ENCODE measurements at places on chromosomes 4 and X.

- no peak for DNase-seq
These were observed 314.4 kb downstream of the IL1RAPL1 start for GRCh38 chrX:28901637-28902036.

DNA sequence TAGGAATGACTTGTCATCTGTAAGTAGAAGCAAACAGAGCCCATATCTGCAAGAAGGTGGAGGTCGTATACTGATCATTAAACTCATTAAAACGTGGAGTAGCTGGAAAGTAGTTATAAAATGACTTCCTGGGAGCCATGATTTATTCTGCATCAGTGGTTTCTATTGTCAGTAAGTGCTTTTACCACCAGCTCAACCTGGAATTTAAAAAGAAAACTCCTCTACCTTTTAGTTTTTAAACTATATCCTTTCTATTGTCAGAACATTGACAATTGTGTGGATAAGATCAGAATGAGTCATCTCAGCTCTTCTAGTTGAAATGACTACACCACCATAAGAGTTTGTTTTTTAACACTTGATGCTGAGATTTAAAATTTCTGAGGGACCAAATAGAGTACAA is 651.2 kb upstream of the GALNT7 start:
- no peak for DNase-seq

GRCh38 chr4:11428899-11429698 is 405 bp upstream of the HS3ST1 start:
- peak; percentile 33 for DNase-seq

DNA sequence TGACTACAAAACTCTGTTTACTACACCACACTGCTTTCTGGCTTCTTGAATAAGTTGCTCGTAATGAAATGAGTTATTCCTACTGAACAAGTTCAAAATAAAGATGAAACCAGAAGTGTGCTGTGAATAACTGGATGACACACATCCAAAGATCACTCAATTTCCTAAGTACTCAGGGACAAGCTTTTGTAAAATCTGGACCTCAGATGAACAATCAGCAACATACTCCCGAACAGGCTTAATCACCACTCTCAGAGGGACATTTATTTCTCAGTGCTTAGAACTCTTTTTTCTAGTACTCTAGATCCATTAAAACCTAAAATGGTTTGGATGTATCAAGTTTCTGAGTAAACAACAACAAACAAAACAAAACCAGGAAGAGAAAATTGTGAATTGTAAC is 61.5 kb upstream of the EXOC1L start:
- DNase-seq = no peak

DNA sequence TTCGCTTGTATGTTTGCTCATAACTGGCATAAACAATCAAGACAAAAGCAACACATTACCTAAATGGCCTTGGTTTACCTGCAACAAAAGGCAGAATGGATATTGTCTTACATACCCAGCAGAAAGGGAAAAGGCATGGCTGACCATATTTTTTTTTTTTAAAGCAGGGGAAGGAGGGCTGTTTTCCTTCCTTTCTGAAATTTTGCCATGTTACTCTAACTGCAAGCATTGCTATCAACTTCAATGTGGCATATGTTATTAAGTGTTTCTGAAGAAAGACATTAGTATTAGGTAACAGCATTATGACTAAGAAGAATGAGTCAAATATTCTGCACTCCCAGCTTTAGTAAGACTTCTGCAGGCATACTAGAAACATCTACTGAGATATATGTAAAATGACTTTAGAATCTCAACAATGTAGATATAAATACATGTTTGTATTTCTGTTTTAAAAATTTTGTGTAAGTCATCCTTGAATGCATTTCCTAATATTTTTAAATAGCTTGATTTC is 512.6 kb upstream of the FAM241A start:
- DNase-seq = no peak

GRCh38 chrX:3425031-3425430 is 78.6 kb upstream of the MXRA5 start:
- DNase-seq = no peak

- DNase-seq = no peak
These were observed 21.0 kb upstream of the CLCN4 start for GRCh38 chrX:10135561-10136399.

DNA sequence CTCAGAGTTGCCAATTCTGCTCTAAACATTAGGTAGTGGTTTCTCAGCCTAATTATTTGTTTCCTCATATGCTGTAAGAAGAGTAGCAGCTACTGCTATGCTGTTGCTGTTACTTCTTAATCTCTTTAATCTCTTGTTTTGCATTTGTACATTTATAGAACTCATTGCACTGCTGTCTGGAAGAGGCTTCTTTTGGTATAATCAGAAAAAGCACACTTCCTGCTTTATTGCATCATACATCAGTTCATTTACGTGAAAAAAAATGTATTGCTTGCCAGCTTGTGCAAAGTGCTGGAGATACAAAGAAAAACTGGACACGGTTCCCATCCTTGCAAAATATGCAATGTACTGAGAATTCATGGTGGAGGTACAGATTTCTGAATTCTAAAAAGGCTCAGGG is 332.0 kb downstream of the GRXCR1 start:
- no peak for DNase-seq

DNA sequence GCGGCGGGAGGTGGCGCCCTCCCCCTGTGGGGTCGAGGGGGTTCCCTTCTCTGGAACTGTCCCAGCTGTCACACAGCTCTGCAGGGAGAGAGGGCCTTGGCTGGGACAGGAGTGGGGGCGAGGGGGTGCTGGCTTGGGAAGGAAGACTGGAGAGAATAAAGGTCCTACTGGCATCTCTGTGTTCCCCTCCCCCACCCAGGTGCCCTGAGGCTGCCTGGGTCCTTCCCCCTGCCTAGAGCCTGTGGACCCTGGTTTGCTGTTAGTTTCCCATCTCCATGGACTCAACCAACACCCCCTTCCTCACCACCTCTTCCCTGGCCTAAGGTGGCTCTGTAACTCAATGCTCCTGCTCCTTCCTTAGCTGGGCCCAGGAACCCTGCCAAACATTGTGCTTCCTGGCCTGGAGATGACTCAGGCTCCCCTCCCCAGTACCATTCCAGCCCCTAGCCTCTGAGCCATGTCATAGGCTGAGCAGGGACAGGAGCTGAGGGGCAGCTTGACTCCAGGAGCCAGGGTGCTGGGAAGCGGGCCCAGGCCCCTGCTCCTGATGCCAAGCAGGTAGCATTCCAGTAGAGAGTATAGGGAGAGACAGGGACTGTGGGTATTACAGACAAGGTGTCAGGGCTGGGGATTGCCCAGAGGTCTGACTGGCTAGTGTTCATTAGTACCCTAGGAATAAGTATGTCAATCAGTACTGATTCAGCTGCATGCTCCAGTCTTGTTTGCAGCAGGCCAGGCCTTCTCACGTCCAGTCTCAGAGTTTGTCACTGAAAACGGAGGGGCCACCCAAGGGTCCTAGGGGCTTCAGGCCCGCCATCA is 100.7 kb downstream of the EFNB1 start:
- no peak for DNase-seq

- DNase-seq = no peak
These were observed 291.3 kb downstream of the GUCY2F start for GRCh38 chrX:109190542-109190941.

- no peak for DNase-seq
These were observed 181.5 kb downstream of the SLC4A4 start for GRCh38 chr4:71520308-71520707.

DNA sequence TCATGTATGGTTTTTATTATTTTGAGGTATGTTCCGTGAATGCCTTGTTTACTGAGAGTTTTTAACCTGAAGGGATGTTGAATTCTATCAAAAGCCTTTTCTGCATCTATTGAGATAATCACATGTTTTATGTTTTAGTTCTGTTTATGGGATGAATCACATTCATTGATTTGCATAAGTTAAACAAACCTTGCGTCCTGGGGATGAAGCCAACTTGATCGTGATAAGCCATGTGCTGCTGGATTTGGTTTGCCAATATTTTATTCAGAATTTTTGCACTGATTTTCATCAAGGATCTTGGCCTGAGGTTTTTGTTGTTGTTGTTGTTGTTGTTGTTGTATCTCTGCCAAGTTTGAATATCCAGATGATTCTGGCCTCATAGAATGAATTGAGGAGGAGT is 43.8 kb downstream of the CDX4 start:
- DNase-seq = no peak

DNA sequence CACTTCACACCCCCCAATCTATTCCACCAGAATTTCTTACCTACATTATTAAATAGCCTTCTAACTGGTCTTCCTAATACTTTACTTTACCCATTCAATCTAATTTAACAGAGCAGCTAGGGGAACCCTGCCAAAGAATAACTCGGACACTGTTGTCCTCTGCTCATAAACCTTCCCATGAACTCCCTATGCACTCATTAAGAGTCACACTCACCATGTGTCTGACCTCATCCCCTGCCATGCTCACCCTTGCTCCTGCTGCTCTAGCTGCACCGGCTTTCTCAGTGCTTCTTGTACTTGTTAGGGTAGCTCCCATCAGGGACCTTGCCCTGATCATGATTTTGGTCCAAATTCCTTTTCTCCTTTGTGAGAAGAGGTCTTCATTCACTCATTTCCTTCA is 54.6 kb upstream of the GUCY1A1 start:
- DNase-seq = no peak

DNA sequence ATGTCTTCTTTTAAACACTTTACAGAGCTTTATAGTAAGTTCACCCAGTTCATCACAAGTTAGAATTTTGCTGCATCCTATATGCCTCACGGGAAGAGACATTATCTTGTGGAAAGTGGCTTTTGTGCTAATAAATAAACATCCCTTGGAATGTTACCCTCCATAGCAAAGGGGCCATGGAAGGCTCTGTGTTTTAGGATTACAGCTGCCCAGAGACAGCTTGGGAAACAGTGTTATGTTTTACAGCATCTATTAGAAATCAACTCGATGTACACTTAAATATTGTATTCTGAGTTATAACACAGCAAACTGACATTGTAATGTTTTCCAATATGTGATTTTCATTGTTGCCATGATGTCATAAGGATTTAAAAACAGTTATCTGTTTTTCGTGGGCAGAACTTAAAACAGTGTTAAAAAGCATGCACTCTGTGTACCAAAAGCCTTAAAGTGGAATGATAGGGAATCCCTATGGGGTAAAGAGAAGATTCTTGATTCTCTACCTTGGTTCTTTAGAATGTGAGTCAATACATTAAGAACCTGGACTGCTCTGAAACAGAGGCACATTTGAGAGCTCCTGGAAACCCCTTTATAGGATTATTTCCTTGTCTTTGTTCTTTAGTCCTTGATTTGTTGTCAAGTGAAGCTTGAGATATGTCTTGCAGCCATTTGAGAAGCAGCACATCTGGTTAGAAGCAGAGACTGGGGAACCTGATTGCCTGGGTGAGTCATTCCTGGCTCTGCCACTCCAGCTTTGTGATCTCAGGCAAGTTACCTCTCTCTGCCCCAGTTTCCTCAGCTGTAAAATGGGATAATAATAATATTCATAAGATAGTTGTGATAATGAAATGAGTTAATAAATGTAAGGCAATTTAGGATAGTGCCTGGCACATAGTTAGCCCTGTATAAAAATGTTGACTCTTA is 41.6 kb downstream of the ARHGAP10 start:
- no peak for DNase-seq

DNA sequence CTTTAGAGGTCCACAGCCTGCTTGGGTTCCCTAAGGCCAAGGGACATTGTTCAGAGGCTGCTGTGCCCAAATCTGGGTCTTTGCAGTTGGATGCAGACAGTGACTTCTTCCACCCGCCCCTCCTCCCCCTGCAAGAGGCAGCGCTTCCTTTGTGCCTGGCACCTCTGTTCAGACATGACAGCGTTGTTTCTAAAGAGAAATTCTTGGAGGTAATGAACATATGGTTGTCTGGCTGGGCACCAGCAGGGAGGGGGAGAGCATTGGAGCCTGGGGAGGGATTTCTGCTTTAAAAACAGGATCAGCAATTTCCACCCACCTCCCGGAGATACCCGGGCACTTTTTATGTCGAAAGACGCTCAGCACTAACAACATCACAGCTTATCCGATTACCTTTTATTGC is 51.5 kb downstream of the PSAPL1 start:
- no peak for DNase-seq

DNA sequence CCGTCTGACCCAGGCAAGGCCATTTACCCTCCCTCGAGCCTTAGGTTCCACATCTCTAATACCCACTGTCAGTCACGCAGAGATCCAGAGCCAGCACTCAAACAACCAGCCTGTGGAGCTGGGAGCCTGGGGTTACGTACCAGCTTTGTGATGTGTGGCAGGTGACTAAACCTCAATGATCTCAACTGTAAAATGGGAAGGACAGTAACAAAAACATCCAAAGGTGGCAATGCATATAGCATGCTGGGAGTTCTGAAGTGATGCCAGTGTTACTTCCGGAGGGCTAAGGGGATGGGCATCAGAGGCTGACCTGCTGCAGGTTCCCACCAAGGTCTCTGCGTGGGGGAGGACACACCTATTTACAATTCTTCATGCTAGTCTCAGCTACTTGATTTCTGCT is 6.0 kb downstream of the GRPEL1 start:
- DNase-seq = no peak

GRCh38 chrX:32155044-32155638 is 1056.2 kb downstream of the DMD start:
- no peak for DNase-seq

DNA sequence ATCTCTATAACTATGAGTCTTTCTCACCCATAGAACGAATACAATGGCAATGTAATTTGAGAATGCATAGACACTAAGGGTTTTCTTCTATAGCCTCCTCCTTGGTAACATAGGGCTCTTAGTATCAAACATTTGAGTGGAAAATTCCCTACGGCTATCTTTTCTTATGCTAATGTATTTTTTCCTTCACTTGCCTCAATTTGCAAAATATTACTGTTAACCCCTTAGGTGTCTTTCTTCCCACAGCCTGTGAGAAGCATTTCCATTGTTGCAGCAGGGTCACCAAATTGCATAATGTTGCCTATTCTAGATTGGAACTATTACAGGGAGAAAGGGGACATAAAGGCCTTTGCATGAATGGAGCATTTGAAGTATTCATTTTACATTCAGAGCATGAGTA is 140.5 kb upstream of the RAPGEF2 start:
- DNase-seq = no peak

DNA sequence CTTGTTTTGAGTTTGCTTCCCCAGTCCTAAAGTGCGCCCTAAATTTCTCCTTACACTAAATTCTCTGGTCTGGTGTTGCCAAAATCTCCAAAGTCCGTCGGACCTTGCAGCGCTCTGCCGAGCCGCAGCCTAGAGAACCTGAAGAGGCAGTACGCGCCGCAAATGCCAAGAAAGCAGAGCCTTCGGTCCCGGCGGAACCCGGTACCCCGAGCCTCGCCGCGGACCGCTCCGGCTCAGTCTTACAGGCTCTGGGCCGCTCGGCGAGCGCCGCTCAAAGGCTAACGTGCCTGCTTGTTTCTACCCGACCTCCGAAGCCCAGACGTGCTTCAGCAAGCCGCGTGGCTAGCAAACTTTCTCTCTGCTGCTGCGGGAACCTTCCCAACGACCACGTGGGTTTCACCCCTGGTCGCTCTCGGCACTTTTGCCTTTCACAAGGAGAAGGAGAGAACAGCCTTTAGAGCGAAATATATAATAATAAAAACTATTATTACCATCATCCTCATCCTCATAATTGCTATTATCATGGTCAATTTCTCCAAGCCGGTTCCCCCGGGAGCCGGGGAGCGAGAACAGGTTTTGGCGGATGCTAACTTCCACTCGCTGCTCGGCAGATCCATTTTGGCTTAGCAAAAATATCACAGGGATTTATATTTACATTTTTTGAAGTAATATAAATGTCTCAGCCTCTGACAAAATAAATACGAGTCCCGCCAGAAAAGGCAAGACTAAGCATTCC is 2.2 kb upstream of the HTR2C start:
- DNase-seq = no peak

Measured in cortex of kidney (tissue), 1 donor.